ENCODE measurements at places on chromosomes 7 and 10.

- no peak for DNase-seq
These were observed 113.7 kb downstream of the CDK14 start for GRCh38 chr7:90709501-90710465.

DNA sequence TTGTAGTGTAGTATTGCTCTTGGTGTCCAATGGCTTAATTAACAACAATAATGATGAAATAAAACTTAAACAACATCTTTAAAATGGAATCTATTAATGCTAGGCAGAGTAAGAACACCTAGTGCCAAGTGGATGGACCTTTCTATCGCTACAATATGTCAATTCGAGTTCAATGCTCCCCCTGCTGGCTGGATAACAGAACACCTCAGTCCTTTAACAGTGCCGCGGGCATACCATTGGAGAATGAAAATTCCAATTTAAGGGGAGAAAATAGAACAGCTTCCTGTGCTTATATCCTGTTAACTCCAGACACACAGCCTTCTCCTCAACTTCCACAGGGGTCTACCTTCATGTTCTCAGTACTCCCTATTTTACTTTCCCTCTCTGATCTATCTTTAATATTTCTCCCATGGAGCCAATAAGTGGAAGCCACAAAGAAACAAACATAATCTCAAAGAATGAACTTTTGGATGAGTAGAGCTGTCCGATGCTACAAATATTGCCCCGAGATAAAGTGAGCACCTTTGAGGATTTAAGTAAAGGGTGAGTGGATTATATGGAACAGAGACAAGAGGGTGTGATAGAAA lies 41.4 kb downstream of the COL1A2 start:
- no peak for DNase-seq

DNA sequence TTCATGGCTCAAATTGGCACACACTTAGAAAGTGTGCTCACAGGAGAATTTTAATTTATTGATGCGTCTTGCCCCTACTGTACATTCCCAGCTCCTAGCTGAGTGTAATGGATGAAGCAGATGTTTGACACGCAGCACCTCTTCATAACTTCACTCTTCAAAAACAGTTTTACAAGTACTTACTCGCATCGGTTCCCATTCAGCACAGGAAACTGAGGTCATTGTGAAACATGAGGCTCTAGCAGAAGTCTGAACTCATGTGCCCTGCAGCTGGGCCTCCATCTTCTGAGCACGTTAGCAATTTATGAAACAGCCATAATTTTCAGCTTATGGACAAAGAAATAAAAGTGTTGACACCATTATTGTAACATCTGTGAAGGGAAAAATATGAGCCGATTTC lies 558.9 kb upstream of the MGMT start:
- DNase-seq, result no peak

- peak; percentile 7 for DNase-seq
These were observed 95.0 kb downstream of the CNOT4 start for GRCh38 chr7:135414850-135415439.

Data from NCI-H2107 (cell line).